ENCODE measurements at places on chromosomes 12 and 14. TPM values are rescaled to one million over a fixed set of nuclear protein-coding genes. Genes with fewer than 3 reads are reported as not detected.

DPY19L2 gene
- 28.9 TPM for total RNA-seq

HCAR3 gene
- total RNA-seq, result 12.3 TPM

GIT2 gene
- total RNA-seq, result 55.5 TPM

MGP gene
- total RNA-seq, result 500 TPM

RDH12 gene
- total RNA-seq, result 0.21 TPM

SERPINA3 gene
- 106 TPM for total RNA-seq

PRKCH gene
- 90.2 TPM for total RNA-seq

IKZF4 gene
- total RNA-seq, result 14.6 TPM

HEATR5A gene
- 38.5 TPM for total RNA-seq

Measured in ureter (tissue), 1 donor.